Suppressor macrophage treated with lipopolysaccharide for 1 hour (primary cell): ENCODE measurements at places on chromosomes 5 and 9.

DNA sequence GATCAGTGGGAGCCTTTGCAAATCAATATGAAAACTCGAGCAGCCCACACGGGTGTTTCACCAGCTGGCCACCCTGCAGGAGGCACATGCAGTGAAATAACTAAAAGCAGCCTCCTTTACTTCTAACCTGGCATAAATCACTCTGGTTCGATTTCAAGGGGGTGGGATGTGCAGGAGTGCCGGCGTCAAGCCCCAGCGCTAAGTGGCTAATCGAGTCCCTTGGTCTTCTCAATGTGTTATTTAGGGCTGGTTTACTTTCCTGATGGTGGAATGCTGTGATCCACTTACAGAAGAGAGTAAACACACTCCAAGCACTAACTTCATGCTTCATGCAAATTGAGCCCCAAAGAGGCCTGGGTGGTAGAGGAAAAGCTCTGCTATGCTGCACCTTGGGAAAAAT is 109.4 kb downstream of the TMEM174 start:
- DNase-seq, result no peak

- no peak for DNase-seq
Observed at GRCh38 chr9:123710299-123710698, 219.6 kb downstream of the DENND1A start.

DNA sequence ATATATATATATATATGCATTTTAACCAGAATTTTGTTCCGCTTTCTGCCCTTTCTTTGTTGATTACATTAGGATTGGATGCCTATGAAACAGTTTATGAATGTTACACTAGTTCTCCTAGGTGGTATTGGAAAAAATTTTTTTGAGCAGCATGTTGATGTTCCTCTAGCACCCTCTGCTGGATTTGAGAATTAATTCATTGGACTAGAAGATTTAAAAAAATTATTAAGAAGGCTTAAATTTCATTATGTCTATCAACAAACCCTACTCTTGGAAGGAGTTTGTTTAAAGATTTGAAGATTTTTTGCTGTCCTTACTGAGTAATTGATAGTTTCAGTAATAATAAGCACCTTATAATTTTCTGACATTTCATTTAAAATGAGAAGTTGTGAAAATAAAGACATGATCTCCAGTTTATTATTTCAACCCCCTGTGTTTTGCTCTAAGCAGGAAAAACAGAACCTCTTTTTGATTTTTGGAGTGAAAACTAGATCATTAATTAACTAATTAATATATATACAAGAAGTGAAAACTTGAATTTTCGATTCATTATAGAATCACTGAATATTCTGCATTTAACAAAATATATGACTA is 89.6 kb downstream of the CCDC171 start:
- peak; percentile 32 for DNase-seq

- DNase-seq, result peak; percentile 97
Observed at GRCh38 chr9:134059661-134060395, 8.0 kb downstream of the BRD3 start.

DNA sequence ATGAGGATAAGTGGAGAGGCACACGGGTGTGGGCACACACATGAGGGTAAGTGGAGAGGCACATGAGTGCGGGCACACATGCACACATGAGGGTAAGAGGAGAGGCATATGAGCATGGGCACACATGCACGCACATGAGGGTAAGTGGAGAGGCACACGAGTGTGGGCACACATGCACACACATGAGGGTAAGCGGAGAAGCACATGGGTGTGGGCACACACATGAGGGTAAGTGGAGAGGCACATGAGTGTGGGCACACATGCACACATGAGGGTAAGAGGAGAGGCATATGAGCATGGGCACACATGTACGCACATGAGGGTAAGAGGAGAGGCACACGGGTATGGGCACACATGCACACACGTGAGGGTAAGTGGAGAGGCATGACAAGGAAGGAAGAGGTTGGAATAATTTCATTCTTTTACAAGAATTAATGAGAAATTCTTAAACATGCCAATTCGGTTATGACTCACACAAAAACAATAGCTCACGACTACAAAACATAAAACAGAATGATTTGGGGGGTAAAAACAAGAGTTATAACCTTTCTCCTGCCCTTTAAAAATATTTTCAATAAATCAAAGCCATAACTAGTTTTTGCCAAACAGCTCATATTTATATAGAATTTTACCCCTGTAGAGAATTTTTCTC is 67.5 kb downstream of the APBA1 start:
- no peak for DNase-seq

DNA sequence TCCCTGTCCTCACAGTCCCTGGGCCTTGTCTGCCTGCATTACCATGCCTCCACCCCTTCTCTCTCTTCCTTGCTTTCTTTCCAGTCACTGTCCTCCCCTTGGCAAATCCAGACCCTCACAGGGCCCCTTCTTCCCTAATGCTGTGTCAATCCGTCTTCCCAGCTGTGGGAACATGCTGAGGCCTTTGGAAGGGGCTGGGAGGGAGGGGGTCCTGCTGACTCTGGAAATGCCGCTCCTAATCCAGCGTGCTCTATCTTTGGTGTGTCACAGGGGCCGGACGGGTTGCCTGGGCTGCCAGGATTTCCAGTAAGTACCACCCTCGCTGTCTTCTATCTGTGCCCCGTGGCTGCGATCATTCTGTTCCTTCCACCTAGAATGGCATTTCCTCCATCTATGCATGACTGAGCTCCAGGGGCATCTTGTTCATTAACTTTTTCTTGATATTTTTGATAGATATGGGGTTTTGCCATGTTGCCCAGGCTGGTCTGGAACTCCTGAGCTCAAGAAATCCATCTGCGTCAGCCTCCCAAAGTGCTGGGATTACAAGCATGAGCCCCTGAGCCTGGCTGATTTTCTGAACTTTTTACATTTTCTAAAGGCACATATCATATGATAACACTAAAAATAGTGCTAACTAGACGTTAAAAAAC is 64.5 kb upstream of the TGFBR1 start:
- no peak for DNase-seq

DNA sequence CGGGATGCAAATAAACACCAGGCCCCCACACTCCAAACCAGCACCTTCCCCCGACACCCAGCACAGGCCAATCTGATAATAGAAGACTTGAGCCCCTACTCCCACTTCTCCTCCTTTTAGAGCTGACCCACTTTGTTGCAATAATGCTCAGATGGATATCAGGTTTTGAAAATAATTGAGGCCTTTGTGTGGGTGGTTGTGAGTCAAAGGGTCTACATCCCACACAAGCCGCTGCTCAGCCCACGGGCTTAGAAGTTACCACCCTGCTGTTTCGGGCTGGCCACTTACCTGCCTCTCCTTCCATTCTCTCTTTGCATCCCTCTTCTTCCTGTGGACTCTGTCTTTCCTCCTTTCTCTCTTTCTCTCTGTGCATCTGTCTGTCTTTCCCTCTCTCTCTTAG is 36.2 kb upstream of the FOXI1 start:
- DNase-seq, result no peak

GRCh38 chr9:124769549-124770358 is 1.4 kb downstream of the NR6A1 start:
- no peak for DNase-seq

- DNase-seq, result no peak
Observed at GRCh38 chr5:156893517-156893916, 43.4 kb downstream of the PPP1R2B start.

DNA sequence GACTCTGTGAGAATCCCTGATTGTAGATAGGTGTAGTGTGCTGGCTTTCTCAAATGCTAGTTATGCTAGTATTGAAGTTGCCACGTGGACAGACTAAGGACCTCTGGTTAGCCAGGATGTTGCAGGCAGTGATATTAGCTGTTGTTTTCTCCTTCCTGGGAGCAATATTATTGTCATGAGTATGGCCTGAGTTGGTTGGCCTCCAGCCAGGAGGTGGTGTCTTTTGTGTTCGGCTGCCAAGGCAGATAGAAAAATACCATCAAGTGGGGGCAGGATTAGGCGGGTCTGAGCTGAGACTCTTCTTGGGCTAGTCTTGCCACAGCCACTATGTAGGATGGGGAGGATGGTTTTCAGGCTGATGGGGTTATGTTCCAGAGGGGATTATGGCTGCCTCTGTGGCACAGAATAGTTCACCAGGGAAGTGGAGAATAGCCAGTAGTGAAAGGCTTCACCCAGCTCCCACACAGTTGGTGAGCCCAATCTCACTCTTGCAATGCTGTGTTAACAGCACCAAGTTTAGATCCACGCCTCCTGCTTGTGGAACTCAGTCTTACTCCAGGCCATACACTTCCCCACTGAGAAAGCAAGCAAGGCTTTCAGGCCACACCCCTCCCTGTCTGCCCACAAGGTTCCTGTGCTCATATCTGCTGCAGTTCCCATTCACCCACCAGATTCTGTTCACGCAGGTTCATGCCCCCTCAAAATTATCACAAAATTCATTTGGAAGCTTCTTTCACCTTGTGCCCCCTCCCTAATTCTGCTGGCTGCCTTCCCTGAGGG is 31.2 kb downstream of the GHR start:
- no peak for DNase-seq

DNA sequence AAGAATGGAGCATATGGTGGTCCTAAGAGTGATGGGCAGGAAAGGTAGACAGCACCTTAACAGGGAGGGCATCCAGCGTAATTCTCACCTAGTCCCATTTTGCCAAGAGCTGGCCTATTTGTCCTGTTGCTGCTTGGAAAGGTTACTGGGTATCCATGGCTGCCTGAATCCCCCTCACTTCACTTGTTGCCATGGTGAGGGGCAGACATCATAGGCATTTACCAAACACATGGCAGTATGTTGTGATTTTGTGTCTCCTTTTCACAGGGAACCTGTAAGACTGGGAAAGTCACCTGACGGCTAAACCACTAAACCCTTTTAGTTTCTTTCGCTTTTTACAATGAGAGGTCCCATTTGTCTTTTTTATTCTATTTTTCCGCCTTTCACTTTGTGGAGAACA is 227.1 kb downstream of the CD180 start:
- no peak for DNase-seq

GRCh38 chr9:103798620-103799019 is 295.5 kb upstream of the SMC2 start:
- DNase-seq, result peak; percentile 58

GRCh38 chr9:121884057-121884541 is 209.0 kb downstream of the TTLL11 start:
- DNase-seq, result no peak

DNA sequence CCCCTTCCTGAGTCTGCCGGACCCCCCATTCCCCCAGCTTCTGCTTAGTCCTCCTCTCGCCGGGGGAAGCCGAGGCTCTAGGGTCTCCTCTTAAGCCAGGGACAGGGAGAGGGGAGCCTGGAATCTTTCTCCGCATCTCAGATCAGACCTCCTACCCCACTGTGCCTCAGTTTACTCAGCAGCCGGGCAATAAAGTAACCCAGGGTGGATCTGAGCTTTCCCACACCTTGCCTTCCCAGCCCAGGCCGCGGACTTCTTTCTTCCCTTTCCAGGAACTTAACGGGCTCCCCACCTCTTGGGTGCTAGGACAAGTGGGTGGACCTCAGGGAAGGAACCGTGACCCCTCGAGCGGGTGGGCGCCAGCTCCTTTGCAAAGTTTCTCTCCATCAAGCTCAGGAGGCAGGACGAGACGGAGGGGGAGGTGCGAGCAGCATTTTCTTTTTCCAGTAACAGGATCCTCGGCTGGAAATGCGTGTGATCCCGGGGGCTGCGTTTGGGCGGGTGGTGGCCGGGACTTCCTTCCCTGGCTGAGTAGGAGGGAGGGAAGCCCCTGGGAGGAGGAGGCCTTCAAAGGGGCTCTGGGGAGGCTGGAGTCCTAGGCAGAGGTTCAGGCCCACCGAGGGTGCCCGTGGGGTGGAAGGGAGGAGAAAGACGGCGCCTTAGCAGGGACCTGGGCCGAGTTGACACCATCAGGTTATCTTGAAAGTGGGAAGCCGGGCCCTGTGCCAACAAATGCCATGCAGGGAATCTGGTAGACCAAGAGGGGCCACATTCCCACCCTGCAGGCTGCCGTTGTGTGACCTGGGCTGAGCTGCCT is 795 bp downstream of the DAB2IP start:
- DNase-seq, result peak; percentile 28

DNA sequence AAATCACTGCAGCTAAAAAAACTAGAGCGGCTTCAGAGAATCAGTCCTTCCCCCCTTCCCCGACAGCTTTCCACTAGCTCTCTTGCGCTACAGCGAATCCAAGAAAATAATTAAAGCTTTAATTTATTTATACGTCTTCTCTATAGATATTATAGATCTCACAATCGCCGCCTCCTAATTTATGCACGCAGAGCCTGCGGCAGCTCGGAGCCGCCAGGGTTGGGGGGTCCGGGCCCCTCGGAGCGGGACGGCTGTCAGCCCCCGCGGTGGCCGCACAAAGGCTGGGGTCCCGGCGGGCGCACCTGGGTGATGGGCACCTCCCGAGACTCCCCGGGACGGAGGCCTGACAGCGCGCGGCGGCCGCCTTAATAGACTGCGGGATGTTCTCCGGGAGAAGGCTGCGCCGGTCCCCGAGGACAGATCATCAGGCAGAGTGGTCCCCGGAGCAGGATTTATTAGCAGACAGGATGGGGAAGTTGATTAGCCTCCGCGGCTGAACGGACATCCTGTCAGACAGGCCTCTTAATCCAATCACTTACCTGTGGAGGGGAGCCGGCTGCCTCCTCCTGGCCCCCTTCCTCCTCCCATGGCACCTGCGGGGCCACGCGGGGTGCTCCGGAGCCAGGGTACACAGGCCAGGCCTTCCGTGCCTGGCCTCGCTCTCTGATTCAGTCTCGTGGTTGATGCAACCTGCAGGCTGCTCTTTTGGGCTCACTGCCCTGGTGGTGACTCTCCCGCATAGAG is 166.8 kb downstream of the MELK start:
- DNase-seq, result no peak

DNA sequence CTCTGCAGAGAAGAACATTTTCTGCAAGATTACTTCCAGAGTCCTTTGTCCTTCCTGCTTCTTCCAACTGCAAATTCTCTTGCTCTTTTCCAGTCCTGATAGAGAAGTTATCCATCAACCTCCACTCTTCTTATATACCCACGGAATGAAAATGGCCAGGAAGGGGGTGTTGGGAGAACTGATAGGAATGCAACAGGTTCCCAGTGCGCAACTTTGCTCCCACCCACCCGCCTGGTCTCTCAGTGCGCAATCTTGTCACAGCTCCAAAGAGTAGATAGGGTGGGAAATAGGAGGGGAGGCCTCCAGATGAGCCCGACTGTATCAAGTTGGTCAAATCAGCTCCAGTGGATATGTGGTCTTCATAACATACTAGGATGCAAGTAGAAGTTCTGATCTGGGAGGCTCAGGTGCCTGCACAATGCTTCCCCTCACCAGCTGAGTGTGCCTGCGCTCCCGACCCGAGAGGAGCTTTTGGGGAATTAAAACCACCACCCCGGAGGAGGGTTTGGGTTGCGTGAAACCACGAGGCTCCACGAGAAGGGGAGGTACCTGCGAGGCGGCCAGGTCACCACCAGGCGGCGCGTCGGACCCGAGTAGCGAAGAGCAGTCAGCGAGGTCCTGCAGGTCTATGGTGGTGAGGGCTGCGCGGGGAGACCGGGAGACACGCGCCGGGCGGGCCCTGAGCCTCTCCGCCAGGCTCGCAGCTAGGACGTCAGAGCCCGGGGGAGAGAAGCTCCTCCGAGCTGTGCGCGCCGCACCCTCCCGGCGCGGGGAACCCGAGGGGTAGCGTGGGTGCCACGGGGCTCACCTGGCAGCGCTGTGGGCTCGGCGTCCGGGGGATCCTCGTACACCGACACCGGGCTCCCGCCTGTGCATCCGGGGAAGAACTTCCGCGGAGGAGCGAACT is 835 bp downstream of the MCIDAS start:
- DNase-seq, result peak; percentile 40
